Mesenteric fat pad (tissue), 1 donor: ENCODE measurements at places on chromosomes 16 and 17.

DNA sequence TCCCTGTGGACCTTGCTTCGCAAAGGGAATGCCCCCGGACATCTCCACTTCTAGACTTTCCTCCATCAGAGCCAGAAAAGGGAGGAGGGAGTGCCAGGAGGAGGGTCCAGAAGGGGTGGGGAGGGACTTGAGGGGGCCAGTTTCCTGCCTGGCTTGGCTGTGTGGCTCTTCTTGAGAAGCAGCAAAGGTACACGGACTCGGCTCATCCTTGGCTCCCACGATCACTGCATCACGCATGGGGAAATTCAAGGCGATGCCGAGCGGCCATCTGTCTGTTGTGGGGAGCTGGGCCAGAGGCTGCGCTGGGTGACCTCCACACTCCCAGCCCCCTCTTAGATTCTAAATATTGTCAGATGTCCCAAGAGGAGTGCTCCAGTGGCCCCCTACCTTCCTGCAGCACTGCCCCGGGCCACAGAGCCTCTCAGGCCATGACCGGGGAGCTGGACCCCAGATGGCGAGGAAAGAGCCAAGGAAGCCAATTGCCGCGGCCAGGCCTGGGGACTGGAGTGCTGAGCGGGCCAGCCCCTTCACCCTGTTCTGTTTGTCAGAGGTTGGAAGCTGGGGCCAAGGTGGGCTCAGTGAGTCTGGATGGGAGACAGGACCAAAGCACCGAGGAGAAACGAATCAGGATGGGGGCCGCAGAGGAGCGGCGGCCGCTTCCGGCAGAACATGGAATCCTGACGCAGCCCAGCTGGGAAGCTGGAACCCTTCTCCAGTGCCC, 104.5 kb downstream of the RBFOX3 start:
- DNase-seq: no peak

DNA sequence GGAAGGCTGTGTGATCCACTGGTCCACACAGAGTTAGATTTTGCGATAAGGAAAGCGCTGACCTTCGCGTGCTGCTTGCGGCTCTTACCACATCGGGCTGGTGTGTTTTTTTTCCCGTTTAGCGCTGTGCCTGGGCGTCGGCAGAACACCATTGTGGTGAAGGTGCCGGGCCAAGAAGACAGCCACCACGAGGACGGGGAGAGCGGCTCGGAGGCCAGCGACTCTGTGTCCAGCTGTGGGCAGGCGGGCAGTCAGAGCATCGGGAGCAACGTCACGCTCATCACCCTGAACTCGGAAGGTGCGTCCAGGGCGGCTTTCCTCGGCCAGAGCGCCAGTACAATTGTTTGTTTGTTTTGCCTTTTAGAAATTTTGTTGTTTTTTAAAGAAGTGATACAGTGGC, 54.7 kb downstream of the BANP start:
- DNase-seq: peak; percentile 77

- no peak for DNase-seq
Observed at GRCh38 chr17:39939588-39940419, 12.3 kb downstream of the LRRC3C start.

- no peak for DNase-seq
Observed at GRCh38 chr16:23128056-23128455, 21.2 kb downstream of the USP31 start.

- DNase-seq: no peak
Observed at GRCh38 chr17:64413513-64413912, 22.9 kb upstream of the PECAM1 start.

DNA sequence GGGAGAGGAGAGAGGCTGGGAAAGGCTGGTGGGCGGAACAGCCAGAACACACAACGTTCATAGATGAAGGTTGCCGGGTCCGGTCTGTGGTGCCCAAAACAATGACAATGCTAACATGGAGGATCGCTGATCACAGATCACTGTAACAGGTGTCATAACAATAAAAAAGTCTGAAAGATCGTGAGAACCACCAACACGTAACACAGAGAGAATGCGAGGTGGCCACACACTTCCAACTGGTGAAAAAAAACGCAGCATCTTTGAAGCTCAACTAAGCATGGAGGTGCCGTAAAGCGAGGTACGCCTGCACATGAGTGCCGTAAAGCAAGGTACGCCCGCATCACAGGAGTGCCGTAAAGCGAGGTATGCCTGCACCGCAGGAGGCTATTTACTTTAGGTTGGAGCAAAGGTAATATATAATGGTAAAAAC, 42.3 kb downstream of the ABR start:
- no peak for DNase-seq

- no peak for DNase-seq
Observed at GRCh38 chr17:42682722-42683403, 532 bp downstream of the CNTNAP1 start.

DNA sequence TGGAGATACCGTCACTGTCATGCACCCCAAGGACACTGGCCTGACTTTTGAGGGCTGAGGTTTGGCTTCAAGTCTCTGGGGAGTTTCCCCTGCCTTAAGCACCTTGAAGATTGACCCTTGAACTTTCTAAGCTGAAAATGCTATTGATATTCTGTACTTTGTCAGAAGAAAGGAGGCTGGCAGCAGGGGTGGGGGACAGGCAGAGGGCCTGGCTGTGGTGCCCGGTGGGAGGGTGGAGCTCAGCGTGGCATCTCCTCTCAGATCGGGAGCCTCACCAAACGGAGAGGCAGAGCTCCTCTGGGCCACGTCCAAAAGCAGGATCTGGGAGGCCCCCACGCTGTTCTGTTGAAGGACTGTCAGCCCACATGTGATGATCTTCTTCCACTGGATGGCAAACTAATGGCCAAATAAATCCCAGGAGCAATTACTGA, 305.2 kb upstream of the IRX3 start:
- no peak for DNase-seq

GRCh38 chr17:3905017-3905520, 11.2 kb downstream of the P2RX1 start:
- DNase-seq: no peak

DNA sequence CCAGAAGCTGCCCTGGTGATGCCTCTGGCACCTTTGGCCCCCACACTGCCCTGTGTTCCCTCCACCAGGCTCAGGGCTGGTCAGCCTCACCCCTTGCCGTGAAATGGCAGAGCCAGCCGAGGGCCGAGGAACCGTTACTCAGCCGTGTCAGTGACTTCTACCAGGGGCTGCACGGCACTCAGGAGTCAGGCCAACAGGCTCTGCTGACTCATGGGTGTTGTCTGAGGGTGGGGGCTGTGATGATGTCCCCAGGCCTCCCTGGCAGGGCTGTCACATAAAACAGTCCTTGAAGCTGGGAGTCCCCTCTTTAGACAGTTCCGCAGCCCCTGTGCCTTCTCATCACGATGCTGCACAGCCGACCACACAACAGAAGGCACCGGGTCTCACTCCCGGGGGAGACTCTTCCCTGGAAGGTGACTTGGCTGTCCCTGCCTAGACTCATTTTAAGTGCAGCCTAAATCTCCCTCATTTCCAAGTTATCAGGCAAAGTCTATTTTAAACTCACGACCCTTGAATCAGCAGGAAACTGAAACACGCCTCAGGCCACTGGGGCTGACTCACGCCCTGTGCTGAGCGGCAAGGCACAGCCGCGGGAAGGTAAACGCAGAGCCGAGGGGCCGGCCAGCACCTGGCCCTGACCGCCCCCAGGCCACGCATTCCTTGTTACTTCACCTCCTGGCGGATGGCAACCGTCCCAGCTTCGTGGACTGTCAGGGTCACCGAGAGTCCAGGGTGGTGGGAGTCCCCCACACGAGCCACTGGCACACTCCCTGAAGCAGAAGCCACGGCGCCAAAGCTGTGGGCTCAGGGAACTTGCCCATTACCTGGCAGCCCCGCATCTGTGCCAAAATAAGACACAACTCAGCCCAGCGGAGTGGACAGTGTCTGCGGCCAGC, 102.6 kb downstream of the ZNF778 start:
- no peak for DNase-seq

GRCh38 chr17:68509141-68510057, 2.8 kb upstream of the PRKAR1A start:
- no peak for DNase-seq

DNA sequence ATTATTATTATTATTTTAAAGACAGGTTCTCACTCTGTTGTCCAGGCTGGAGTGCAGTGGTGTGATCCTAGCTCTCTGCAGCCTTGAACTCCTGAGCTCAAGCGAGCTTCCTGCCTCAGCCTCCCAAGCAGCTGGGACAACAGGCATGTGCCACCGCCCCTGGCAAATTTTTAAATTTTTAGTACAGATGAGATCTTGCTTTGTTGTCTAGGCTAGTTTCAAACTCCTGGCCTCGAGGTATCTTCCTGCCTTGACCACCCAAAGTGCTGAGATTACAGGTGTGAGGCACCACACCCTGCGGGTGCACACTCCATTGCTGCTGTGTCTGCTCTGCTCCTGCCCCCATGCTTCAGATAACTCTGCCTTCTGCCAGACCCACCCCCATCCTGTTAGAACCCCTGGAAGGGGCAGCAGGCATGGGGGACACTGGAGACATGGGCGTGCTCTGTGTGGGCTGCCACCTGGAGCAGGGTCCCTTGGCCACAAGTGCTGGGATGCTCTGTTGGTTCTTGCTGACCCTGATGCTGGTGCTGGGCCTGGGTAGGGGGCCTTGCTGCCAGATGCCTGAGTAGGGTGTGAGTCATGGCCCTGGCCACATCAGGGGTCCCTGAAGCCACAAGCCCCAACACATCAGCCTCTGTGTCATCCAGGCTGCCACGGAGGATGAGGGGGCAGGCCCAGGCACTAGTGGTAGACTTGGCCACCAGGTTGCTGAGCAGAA, 2.6 kb downstream of the GGT6 start:
- DNase-seq: no peak

- no peak for DNase-seq
Observed at GRCh38 chr17:7478276-7479212, 887 bp downstream of the ZBTB4 start.

DNA sequence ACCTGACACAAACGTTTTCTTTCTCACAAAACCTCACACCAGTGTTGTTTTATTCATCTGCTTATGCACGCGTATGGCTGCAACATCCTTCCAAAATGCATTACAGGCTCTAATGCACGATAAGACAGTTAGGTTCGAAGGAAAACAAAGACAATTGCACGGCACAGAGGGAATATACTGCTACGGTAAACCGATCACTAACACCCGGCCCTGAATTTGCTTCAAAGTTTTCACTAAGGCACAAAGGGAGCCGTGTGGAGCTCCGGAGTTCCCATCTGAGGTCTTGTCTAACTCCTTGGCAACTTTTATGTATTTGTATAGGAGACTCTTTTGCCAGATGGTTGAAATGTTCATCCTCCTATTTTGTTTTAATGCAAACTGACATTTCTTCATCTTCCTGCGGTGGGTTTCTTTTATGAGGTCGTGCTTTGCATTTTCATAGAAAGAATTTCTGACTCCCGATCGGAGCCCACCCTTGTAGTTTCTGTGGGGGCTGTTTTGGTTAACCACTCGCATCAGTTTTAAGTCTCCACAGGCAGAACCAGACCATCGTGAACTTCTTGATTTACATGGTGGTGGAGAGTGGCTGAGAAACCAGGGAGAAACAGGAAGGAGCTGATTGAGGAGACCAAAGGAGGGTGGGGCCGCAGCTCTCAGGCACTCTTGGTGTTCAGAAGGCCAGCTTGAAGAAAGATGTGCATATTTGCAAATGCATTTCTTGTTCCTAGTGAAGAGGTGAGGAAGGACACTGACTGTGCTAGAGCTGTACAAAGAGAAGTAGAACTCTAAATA, 516.8 kb downstream of the MAF start:
- DNase-seq: no peak

DNA sequence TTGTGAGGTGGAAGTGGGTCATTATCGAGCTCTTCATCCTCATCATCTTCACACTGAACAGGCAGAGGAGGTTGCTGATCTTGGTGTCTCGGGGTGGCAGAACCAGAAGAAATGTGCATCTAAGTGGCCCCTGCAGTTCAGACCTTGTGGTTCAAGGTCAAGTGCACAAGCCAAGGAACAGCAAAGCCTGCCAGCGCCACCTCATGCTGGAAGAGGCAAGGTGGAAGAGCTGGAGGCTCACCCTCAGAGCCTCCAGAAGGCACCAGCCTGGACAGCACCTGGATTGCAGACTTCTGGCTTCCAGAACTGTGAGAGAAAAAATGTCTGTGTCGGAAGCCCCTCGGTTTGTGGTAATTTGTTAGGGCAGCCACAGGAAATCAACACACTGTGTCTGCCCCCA, 32.7 kb downstream of the IFT140 start:
- DNase-seq: no peak

GRCh38 chr17:42841975-42842685, 2.2 kb upstream of the AOC2 start:
- no peak for DNase-seq

- no peak for DNase-seq
Observed at GRCh38 chr17:29844339-29845048, 85.5 kb downstream of the SSH2 start.

DNA sequence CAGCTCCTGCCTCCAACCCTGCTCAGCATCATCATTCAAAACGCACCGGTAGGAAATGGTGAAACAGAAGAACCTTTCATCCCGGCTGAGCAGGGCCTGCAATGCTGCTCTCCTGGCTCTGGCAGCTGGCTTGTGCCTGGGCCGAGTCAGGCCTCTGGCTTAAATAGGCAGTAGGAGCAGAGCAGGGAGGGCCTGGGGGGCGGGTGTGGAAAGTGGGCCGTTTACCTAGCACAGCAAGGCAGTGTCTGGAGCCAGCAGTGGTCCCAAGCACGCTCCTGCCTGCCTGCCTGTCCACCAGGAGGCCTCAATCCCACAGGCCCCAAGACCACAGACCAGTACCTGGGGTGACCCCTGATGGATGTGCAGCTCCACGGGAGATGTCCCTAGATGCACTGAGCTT, 59.3 kb downstream of the SMPD3 start:
- DNase-seq: no peak

GRCh38 chr16:11202260-11203091, 53.5 kb downstream of the SOCS1 start:
- no peak for DNase-seq

DNA sequence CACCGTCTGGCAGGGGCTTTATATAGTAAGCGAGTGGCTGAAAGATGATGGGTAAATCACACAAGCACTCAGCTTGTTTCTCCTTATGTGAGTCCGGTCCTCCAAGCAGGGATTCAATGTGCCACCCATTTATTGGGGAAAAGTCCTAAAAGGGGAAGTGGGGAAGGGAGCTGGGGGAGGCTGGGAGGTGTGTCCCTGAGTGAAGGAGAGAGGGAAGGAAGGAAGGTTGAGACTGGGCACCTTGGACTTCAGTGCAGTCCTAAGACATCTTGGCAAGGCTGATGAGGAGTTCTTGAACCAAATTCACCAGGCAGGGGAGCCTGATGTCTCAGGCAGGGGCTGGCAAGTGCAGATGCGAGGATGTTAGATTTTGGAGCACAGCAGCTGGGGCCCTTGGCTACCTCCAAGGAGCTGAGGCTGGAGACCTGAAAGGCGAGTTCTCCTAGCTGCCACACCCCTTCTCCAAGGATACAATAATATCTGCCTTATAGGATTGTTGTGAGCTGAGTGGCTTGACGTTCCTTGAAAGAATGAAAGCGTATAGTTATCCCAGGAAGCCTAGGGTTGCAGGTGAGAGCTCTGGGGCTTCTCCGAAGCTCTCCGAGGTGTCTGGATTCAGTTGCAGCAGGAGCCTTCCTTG, 23.0 kb upstream of the CYLD start:
- no peak for DNase-seq
